ENCODE measurements at places on chromosomes 6 and 20. TPM values are rescaled to one million over a fixed set of nuclear protein-coding genes. Genes with fewer than 3 reads are reported as not detected.
A peak's percentile ranks its signal among the peaks of the same experiment; 100 is the strongest.

DNA sequence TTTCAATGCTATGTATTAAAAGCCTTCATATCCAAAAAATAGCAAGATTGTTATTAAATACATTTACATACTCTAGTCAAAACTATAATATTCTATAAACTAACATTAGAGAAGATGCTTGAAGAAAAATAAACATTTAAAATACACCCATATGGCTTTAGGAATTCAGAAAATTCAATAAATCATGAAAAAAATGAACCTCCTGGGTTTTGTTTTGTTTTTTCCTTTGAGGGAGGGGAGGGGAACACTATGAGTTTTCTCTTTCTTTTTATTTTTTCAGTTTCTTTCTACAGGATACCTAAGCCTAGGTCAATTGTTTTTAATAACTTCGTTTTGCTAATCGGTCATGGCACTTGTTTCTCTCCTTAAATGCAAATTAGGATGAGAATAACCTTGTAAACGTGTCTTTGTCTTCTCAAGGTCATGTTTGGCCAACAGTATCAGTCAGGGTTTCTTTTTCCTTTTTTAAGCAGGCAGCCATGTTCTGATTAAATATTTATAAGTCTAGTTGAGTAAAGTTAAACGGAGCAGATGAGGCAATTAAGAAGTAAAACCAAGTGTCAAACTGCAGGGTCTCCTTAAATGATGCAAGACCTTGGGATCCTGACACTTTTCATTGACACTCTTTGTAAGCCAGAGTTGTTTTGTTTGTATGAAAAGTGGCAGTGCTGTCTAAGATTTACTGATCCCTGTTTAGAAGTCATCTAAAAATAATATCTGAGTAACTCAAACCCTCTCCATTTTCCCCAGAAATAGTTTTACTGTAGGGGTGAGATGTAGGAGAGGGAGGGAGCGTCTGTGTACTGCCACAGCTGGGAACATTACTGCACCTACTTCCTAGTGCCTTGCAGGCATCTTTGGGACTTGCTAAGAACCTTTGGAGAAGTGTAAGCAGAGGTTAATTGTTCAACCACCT lies 392.3 kb downstream of the PLCB1 start:
- no peak for ATAC-seq

- ATAC-seq, result peak; percentile 60
These were observed 24.6 kb upstream of the ID4 start for GRCh38 chr6:19812512-19813119.

DNA sequence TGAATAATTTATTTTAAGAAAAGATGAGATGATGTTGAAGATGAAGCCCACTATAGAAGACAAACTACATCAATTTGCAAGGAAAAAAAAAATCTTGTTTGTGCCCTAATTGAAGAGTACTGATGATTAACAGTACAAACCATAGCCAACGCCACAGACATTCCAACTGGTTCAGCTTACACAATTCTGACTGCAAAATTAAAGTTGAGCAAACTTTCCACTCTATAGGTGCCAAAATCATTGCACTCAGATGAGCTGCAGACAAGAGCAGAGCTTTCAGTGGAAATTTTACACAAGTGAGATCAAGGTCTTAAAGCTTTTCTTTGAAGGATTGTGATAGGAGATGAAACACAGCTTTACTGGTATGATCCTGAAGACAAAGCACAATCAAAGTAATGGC lies 85.3 kb downstream of the OGFRL1 start:
- ATAC-seq, result no peak

DNA sequence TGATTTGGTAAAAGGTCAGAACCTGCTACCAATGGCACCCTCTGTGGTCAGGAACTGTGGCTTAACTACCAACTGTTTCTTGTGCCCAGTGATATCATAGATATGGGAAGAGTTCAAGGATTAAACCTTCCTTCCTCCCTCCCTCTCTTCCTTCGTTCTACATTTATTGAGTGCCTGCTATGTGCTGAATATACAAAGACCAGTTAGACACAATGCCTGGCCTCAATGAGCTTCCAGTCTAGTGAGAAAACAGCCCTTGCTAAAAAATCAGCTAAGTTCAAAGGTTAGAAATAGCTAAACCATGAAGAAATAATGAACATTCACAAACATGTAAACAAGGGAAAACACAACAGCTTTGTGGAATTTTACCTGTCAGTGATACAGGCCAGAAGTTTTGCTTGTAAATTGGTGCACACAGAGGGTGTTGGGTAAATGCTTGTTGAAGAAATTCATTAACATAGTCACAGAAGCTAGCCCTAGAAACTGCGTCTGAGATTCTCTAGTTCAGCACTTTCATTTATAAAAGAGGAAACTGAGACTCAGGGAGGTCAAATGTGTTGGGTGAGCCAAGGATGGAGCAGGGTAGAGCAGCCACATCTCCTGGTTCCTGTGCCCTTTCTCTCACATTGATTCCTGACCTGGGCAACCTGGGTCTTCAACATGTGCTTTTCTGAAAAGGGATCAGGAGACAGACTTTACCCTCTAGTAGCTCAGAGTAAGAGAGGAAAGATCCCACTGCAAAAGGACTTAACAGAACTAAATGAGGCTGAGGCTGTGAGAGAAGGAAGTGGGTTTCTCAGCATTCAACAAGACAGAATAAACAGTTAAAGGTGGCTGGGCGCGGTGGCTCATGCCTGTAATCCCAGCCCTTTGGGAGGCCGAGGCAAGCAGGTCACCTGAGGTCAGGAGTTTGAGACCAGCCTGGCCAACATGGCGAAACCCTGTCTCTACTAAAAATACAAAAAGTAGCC lies 14.4 kb upstream of the FOXO3 start:
- no peak for ATAC-seq

GRCh38 chr6:80530103-80530502 lies 423.6 kb downstream of the BCKDHB start:
- ATAC-seq, result no peak

DNA sequence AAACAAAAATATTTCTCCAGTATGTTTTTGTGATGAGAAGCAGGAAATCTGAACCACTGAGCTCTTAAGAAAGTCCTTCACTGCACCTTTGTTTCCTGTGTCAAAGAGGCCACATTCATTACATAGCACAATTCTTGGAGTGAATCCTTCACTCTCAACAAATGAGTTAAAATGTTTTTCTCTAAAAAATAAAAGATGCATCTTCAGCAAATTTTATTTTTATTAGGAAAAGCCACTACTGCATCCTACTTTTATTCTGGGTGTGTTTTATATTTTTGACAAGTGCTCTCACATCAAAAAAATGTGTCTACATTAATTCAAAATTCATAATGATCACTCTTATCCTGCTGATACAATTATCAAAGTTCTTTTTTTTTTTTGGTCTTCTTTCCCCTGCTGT lies 76.3 kb downstream of the PLCB4 start:
- no peak for ATAC-seq

The SLPI gene
- total RNA-seq, result 26.1 TPM

DNA sequence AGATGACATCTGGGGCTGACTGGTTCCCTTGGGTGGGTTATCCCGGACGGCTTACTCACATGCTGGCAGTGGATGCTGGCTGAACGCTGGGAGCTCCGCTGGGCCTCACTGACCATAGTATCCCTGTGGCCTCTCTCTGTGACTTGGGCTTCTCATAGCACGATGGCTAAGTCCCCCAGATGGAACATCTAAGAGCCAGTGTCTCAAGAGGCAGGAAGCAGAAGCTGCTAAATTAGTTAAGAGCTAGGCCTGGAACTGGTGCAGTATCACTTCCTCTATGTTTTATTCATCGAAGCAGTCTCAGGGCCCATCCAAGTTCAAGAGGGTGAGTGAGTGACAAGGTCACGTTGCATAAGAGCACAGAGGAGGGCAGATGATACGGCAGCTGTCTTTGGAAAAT lies 116.5 kb upstream of the LAMP5 start:
- ATAC-seq, result peak; percentile 53

GRCh38 chr6:149445095-149445466 lies 39.7 kb downstream of the ZC3H12D start:
- no peak for ATAC-seq

The TMEM244 gene
- not detected for total RNA-seq

DNA sequence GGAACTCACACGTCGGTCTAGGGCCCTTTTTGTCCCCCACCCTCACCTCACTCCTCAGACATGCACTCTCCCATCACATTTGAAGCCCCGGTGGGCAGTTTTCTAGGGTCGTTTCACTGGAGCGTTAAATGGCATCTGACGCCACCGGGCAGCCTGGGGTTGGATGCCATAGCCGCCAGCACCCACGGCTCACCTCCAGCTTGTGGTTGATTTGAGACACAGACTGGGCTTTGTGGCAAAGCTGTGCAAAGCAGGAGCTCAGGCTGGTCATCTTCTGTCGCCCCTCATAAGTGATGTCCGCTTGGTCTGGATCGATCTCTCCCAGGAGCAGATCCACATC lies 530 bp downstream of the GOPC start:
- ATAC-seq, result no peak

GRCh38 chr20:6692566-6693173 lies 74.8 kb upstream of the BMP2 start:
- ATAC-seq, result no peak

The MLN gene
- not detected for total RNA-seq

DNA sequence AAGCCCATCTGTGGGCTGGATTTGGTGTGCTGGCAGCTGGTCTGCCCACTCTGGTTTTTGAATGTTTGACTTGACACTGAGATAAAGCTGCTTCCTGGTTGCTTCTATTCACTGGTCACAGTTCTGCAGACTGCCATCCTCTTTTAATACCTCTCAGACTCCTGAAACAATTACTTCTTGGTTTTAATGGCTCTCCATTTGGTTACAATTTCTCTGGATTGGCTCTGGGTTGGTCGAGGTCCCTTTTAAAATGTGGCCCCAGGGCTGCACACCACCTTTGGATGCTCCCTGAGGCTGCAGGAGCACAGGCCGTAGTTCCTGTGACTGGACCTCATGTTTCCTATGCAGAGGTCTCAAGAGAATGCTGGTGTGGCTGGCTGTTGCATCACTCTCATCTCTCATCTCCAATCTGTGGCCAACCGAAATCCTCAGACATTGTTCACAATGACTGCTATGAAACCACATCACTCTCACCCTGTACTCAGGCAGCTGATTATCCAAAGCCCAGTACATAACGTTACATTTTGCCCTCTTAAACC lies 98.5 kb downstream of the INSM1 start:
- no peak for ATAC-seq

DNA sequence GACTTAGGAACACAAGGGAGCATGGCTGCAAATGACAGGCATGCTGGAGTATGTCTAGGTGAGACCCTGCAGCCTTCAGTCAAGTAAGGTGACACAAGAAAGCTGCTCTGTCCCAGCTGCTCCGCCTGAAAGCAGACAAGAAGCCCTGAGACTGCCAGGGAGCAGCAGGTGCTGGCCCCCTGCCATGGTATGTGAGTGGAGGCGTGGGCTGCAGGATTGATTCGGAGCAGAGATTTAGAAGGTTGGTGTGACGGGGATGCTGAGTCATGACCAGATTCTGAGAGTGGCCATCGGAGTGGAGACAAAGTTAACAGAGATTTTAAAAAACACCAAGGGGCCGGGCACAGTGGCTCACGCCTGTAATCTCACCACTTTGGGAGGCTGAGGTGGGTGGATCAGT lies 17.8 kb downstream of the LRP11 start:
- no peak for ATAC-seq

DNA sequence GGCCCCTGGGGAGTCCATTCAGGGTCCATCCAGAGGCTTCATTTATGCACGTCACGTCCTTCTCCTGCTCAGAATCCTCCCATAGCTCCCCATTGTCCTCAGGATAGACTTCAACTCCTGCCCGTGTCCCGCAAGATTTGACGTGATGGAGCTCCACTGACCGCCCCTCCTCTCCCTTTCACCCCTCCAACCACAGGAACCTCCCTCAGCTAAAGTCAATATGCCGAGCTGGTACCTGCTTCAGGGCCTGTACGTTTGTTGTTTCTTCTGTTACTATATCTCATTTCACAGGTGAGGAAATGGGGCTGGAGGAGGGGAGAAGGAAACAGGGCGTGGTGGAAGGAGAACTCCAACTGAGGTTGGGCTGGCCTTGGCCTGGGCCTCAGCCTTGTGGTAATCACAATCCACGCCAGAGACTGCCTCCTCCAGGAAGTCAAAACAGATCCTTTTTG lies 38.6 kb downstream of the CEBPB start:
- ATAC-seq, result no peak

GRCh38 chr6:108982154-108983113 lies 112.2 kb downstream of the SESN1 start:
- ATAC-seq, result no peak

GRCh38 chr6:2756241-2756640 lies 5.5 kb upstream of the MYLK4 start:
- ATAC-seq, result no peak

- no peak for ATAC-seq
These were observed 107.7 kb downstream of the TRDN start for GRCh38 chr6:123529058-123529457.

DNA sequence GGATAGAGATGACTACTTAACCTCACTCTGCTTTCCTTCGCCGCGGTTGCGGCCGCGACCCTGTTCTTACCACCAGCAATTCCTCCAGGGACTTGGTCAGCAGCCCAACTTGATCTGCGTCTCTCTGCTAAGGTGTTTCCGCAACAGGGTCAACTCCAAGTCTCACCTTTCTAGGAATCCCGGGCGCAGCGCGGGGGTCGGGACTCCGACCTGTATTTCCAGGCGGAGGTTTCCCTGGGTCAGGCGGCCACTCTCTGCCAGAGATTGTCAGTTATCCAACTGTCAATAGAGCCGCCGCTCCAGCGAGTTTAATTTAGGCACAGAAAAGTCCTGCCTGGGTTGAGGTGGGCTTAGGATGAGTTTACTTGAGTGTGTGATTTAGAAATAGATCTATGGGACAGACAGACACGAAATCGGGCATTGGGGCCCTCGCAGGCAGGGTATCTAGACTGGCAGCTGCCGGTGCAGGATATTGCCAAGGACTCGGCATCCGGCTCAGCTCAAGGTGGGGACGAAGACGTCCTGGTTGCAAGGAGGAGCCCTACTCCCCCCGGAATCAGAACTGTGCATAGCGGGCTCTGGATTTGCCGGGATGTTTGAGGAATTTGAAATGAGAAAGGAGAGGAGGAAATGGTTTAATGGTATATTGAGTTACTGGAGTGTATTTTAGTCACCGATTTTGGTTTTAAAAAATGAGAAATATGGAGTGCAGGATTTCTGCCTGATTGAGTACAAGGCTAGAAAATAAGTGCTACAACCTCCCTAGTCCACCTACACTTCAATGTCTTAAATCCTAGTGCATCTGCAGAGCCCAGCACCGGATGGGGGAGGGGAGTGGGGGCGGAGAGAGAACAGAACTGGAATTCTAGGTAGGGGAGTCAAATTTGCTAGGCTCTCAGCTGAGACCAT lies 23.7 kb downstream of the POM121L2 start:
- ATAC-seq, result no peak

- peak; percentile 27 for ATAC-seq
These were observed 34.0 kb downstream of the ZC3H12D start for GRCh38 chr6:149450679-149451375.

GRCh38 chr6:170013815-170014214 lies 262.4 kb downstream of the ERMARD start:
- ATAC-seq, result no peak

DNA sequence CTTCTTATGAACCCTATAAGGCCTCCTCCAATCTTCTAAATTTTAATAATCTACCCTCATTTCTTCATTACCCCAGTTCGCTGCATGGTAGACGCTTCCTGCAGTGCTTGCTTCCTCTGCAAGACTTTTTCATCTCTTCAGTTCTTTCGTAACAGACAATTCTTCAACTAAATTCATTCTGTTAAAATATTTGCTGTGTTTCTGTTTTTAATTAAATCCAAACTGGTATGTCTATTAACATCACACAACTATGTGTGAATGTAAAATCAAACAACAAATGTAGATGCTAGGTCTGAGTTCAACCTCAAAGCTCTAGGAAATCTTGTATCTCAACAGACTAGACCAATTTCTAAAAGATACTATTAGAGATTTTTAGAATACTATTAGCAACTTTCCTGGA lies 199.3 kb downstream of the RNGTT start:
- no peak for ATAC-seq

The NRSN1 gene
- total RNA-seq, result 0.15 TPM

The TBXT gene
- not detected for total RNA-seq

The GJA10 gene
- total RNA-seq, result not detected
